ENCODE measurements at places on chromosomes 6 and 20. TPM values are rescaled to one million over a fixed set of nuclear protein-coding genes. Genes with fewer than 3 reads are reported as not detected.

DNA sequence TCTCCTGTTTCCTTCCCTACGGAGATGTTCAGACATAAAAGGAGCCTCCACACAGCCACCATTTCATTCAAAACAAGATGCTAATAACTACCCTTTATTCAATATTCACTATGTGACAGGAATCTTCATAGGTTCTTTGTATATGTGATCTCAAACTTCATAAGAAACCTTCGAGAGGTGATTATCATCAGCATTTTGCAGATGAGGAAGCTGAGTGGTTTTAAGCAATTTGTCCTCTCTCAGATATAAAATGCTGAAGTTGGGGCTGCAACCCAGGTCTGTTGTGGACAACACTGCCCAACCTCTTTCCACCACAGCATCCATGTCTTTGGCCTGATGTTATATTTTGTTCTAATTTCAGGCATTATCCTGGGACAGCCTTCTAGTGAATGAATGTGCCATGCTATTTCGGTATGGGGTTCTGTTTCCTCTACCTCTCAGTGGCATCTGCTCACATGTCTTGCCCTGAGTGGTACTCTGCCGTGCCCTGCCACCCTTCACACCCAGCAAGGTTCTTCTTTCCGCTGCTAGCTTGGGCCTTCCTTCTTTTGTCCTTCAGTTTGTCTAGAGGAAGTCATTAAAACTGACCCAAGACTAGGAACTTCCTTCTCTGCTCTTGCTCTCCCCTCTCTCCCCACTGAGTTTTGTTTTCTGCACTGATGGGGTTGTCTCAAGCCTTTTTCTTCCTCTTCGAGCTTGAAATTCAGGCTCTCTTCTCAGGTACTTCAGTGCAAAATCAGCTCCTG is 300.9 kb upstream of the PRDM1 start:
- no peak for DNase-seq

GRCh38 chr6:151002057-151002450 is 136.6 kb downstream of the MTHFD1L start:
- DNase-seq, result no peak

DNA sequence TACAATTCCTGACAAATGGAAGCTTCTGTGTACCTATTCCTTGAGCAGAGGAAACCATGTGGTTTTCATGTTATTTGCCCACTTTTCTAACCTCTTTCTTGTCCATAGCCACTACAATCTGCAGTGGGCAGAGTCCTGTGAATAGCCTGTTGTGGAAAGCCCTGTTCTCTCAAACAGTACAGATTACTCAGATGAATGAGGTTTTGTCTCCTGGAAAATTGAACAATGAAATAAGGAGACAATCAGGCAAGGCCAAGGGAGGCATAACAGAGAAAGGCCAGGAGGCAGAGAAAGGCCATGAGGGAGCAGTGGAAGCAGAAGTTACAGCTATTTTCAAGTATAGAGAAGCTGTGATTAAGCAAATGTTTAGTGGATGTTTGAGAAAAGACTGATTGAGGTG is 189.3 kb downstream of the GRIK2 start:
- DNase-seq, result no peak

Gene ZNF391
- total RNA-seq, result 0.44 TPM

Gene IRF4
- total RNA-seq, result 0.32 TPM
